KG1 (cell line): ENCODE measurements at places on chromosomes 7 and 10.

DNA sequence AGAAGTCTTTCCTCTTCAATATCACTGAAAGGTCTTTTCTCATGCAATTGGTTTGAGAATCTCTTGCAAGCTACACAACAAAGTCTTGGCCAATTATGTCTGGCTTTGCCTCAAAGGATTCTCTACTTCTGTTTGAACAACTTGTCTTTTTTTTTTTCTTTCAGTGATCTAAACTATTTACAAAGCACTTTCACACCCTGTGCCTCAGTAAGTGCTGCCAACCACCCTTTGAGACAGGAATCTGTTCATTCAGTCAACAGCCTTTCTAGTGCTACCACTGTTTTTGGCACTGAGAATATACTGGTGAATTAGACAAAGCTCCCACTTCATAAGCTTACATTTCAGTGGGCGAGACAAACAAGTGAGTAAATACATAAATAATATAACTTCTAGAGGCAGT lies 26.9 kb upstream of the SDK1 start:
- no peak for DNase-seq

DNA sequence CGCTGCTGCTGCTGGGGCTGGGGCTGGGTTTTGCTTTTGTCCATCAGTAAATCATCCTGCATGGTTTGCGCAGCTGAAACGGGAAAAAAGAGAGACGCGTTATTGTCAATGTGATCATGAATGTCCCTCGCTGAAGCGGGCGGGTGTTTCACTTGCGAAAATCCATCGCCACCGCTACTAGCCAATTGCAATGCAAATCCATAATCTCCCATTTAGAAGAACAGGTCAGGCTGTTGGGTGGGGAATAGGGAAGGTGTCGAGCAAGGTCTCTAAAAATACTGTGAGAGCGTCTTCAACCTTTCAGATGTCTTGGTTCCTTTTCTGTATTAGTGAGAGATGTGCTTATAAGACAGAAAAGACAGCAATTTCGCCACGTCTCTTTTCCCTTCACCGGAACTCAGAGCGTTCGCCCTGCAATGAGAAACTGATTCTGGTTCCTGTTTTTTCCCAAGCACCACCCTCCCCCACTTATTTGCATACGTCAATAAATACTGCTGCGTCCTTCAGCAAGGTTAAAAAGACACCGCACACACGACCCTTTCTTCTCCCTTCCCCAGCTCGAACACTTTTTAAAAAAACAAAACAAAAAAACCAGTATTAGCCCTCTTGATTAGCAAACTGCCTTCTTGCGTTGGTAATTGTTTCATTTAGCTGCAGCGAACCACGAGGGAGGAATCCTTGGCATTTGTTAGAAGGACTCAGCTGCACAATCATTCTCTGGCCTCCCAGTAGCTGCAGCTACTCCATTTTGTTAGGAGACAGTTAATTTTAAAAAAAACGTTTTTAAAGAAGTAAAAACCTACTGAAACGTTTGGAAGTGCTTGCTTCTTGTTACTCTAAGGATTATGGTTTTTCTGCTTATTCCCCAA lies 50.4 kb downstream of the CPEB3 start:
- DNase-seq, result peak; percentile 66

DNA sequence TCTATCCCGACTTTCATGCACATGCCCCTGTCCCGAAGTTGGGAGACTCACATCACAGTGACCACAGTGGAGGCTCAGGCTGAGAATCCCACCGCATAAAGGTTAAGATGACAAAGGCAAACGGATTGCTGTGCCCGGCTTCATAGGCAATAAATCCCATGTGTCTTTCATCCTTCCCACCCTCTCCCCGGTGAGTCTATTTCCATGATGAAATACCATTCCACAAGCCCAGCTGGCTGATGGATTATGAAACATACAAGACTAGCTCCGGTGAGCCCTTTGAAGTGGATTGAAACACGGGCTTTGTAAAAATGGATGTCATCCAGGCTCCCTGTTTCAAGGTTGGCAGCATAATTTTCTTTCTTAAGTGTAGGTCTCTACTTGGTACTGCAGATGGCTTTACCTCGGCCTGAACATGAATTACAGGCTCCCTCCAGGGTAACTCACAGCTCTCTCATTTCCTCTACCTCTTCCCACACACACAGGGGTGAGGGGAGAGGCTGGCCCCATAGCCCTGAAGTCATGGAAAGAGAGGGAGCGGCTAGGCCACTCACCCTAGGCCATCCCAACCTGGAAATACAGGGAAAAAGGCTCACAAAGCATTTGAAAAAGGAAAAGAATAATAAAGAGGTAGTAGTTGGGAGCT lies 92.0 kb upstream of the CALN1 start:
- no peak for DNase-seq

- DNase-seq, result no peak
Observed at GRCh38 chr7:91357379-91357778, 93.1 kb downstream of the FZD1 start.

DNA sequence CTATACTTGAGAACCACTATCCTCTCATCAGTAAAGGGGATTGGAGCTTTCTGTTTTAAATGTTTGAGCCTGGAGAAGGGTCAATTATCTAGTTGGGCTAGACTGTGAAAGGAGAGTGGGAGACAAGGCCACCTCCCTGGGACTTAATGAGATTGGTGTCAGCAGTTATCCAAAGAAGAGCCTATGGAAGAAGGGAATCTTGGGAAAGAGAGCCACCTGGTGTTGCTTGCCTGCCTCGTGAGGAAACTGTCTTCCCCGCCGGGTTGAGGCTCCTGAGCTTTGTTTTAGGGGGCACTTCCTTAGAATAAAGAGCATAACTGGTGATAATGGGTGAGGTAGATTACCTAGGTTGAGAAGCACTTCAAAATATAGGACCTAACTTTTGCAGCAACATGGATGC lies 32.0 kb upstream of the ABCB4 start:
- no peak for DNase-seq

GRCh38 chr7:76047305-76047810 lies 442 bp downstream of the STYXL1 start:
- DNase-seq, result no peak

DNA sequence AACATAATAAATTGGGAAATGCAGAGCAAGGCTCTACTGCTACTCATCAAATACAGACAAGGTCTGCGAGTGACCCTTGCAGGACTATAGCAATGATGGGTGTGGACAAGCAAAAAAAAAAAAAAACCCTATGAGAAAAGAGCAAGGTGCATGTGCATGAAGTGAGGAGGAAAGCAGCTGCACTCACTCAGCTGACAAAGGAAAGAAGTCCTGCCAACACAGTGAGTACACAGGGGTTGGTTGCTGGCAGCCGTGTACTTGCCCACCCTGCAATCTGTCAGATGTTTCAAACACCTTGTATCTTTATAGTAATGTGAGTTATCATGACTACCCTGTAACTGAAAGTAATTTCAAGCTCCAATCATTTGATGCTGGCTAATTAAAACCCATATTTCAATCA lies 20.5 kb downstream of the CHCHD3 start:
- DNase-seq, result no peak

DNA sequence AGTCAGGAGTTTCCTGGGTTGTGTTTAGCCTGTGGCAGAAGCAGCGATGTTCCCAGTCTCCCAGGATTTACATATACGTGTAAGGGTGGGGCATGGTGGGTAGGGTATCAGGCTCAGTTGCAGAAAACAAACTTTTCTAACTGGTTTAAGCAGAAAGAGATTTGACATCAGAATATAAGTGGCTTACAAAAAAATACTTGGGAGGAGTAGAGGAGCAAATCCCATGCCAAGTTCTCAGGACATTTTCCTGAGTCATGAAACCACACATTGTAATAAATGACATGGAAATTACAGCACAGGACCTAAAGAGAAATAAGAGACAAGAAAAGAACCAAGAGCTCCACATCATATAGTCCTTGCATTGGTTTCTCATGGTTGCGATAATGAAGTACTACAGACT lies 26.2 kb upstream of the FRMD4A start:
- no peak for DNase-seq

DNA sequence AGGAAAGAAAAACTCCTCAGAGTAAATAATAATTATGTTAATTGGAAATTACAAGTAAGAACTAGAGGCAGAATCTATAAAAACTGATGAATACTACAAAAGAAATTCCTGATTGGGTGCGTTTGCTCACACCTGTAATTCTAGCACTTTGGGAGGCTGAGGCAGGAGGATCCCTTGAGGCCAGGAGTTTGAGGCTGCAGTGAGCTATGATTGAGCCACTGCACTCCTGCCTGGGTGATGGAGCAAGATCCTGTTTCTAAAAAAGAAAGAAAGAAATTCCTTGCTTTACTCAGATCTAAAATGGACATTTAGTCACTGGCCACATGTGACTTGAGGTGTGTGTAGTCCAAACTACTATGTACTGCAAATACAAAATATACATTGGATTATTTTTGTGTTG lies 42.0 kb downstream of the MCU start:
- no peak for DNase-seq

DNA sequence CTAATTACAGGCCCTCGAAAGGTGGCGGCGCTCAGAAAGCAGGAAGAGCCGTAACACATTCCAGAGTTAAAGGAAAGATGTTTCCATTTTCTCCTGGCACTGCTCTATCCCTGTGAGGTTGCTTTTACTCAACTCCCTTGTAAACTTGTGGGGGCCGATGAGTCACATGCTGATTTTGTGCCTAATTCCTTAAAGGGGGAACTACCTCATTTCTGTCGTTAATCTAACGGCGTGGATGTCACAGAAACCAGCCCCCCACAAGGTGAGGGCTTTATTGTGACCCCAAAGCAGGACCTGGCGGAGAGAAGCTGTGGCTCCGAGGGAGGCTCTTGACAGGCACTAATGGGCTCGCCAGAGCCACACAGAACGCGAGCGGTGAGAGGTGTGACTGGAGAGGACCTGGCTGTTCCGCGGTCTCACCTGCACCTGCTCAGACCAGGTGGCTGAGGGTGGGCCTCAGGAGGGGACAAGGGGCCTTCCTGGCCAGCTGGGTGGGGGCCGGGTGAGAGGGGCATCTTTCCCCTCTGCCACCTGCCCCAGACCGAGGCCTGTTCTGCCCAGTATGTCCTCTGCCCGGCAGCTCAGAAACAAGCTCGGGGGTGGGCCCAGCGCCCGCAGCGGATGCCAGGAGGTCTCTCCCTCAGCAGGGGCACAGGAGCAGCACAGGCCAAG lies 50.9 kb downstream of the CALML3 start:
- DNase-seq, result no peak

DNA sequence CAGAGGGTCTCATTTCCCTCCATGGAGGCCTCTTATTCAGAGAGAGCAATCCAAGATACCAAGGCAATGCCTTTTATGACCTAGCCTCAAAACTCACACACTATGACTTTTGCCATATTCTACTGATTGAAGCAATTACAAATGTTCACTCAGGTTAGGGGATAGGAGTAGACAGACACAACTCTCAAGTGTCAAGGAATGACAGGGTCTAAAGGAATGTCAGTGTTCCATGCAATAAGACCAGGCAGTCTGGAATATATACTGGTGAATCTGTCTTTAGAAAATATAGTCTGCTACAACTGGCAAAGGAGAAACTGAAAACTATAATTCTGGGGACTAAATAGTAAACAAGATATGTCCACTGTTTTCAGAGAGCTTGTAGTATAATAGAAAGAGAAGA lies 283.9 kb downstream of the PRKG1 start:
- no peak for DNase-seq

- no peak for DNase-seq
Observed at GRCh38 chr7:158655931-158656441, 48.6 kb downstream of the NCAPG2 start.

DNA sequence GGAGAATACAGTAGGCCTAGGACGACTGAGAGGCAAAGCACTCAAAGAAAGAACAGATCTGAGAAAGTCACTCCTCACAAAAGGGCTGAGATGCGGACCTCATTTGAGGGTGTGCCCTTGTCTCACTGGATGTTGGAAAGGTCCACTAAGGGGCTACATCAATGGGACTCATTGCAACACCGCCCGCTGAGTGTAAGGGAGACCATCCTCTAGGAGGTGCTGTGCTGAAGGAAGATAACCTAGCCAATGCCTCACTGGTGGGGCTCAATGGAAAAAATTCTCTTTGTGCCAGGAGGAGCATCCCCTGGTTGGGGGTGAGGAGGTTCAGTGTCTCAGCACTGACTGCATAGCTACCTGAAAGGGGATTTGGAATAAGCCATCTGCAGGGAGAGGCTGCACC lies 758.7 kb upstream of the CELF2 start:
- no peak for DNase-seq

DNA sequence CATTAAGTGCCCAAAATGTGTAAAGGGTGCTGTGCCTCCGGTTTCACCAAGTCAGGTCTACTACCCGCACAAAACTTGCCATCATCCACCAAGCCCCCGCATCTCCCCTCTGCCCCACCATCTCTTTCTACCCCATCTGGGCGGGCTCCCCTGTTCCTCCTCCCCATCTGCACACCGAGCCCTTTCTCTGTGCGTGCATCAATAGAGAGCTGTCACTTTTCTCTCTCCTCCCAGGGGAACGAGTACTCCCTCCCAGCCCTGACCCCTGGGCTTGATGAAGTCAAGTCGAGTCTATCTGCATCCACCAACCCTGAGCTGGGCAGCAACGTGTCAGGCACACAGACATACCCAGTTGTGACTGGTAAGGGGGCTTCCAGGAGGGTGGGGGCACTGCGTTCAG lies 63.5 kb downstream of the PAX2 start:
- no peak for DNase-seq

GRCh38 chr7:129014501-129015101 lies 40.3 kb downstream of the TNPO3 start:
- no peak for DNase-seq

- DNase-seq, result no peak
Observed at GRCh38 chr10:18216482-18216881, 76.3 kb downstream of the CACNB2 start.

GRCh38 chr7:101173752-101174244 lies 6.3 kb downstream of the NAT16 start:
- DNase-seq, result no peak

- DNase-seq, result no peak
Observed at GRCh38 chr7:116516324-116516723, 8.5 kb upstream of the CAV1 start.

DNA sequence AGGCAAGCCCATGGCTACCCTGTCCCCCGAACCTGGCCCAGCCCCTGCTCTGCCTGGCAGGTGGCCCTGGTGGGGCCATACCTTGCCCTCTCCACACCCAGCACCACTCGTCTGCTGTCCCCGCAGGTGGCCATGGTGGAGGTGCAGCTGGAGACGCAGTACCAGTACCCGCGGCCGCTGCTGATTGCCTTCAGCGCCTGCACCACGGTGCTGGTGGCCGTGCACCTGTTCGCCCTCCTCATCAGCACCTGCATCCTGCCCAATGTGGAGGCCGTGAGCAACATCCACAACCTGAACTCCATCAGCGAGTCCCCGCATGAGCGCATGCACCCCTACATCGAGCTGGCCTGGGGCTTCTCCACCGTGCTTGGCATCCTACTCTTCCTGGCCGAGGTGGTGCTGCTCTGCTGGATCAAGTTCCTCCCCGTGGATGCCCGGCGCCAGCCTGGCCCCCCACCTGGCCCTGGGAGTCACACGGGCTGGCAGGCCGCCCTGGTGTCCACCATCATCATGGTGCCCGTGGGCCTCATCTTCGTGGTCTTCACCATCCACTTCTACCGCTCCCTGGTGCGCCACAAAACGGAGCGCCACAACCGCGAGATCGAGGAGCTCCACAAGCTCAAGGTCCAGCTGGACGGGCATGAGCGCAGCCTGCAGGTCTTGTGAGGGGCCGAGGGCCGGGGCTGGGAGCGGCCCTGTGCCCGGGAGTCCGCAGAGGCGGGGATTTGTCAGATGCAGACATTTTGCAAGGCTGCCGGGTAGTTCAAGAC lies 13.2 kb downstream of the ORAI2 start:
- DNase-seq, result no peak

- DNase-seq, result no peak
Observed at GRCh38 chr10:69583106-69583505, 9.9 kb upstream of the NEUROG3 start.
